ENCODE measurements at places on chromosomes 2 and 18. TPM values are rescaled to one million over a fixed set of nuclear protein-coding genes. Genes with fewer than 3 reads are reported as not detected.

- DNase-seq, result no peak
Measured at GRCh38 chr2:167825664-167826063, 421.7 kb downstream of the STK39 start.

DNA sequence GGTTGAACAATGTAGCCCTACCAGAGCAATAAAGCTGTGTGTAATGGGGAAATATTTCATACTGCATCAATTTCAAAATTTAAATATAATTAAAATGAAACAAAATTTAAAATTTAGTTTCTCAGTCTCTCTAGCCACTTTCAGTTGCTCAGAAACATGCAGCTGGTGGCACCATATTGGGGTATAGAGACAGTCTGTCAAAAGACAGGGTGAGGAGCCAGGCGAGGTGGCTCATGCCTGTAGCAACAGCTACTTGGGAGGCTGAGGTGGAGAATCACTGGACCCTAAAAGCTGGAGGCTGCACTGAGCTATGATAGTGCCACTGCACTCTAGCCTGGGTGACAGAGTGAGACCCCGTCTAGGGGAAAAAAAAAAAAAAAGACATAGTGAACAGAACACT, 20.1 kb downstream of the ANXA4 start:
- DNase-seq, result no peak

DNA sequence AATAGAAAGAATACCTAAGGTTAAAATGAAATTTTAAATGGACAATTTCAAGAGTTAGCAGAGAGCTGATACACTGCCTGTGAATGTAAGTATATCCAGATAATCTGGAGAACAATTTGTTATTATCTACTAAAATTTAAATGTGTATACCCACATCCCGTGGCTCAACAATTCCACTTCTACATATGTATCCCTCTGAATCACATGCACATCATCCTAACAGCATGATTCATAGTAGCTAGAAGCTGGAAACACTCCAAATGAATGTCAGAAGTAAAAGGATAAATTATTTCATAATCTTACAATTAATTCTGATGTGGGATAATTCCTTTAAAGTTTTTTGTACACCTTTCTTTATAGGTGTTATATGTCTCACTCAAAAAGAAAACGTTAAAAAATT, 87.9 kb downstream of the CNTNAP5 start:
- no peak for DNase-seq

The CRYBA2 gene
- 3.4 TPM for total RNA-seq

The ASXL2 gene
- total RNA-seq, result 32.7 TPM

All from colonic mucosa (tissue), 4 donors.